ENCODE measurements at places on chromosomes 4 and X.

DNA sequence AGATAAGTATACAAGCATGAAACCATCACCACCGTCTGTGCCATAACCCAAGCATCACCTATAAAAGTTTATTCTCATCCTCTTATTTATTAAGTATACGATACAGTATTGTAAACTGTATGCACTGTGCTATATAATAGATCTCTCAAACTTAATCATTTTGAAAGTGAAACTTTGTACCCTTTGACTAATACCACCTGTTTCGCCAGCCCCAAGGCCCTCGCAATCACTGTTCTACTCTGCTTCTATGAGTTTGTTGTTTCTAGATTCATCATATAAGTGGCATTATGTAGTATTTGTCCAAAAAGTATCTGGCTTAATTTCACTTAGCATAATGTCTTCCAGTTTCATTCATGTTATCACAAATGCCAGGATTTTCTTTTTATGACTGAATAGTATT, 72.1 kb upstream of the DOCK11 start:
- no peak for DNase-seq

DNA sequence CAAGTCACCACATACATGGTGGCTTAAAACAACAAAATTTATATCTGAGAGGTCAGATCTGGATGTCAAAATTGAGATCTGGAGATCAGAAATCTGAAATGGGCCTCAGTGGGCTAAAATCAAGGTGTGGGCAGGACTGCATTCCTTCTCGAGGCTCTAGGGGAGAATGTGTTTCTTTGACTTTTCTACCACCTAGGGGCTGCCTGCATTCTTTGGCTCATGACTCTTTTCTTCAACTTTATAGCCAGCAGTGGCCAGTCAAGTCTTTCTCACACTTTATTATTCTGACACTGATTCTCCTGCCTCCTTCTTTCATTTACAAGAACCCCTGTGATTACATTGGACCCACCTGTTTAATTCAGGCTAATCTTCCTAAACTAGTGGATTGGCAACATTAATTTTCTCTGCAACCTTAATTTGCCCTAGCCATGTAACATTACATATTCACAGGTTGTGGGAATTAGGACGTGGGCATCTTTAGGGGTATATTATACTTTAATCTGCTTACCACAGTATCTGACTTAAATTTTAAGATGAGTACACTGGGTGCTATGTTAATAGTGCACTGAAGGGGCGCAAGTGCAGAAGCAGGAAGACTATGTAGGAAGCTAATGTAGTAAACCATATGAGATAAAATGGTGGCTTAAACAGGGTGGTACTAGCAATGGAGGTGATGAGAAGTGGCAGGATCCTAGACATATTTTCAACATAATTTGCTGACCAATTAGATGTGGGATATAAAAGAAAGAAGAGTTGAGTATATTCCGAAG, 188.0 kb downstream of the SLC4A4 start:
- DNase-seq = no peak

DNA sequence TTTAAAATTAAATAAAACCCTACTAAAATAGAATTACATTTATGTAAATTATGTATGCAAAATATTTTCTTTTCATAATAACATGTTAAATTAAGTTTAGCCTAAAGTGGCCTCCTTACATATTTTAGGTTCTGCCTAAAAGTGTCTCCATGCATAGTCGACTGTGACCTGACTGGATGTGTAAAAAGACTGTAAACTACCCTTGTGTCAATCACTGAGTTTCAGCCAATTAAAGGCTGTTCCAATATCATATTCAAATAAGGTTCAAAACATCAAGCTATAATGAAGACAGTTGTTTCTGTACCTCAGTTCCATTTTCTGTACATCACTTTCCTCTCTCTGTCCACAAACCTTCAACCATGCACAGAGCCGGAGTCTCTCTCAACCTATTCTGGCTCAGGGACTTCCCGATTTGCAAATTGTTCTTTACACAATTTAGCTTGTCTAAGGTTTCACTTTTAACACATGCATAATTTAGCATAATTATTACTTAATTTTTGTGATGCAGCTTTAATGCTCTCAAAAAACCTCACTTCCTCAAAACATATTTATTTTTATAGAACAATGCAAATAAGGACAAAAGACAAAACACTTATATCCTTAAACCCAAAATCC, 60.1 kb downstream of the SH3RF1 start:
- no peak for DNase-seq

DNA sequence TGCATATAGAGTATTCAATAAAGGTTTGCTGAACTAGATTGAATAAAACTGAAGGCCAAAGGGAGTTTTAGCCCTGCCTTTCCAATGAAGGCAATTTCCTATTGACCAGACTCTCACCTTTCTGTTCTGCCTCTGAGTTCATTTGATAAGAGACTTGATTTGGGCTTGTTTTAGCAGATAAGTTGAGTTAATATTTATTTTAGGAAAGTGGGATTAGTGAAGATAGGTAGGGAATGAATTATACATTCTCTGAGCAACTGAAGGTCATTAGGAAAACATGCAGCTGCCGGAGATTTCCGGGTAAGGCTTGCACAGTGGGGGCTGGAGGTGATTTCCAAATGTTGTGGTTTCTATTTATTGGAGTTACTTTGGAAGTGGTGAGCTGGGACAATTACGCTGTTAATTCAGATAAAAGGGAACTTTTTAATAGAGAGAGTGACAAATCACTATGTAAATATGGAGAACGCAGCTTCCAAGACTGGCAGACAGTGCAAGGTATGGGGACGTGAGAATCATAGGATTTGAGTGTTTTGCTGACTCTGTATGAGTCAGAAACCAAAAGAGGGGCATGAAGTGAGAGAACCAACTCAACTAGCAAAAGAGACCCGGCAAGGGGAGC, 553.6 kb upstream of the BOD1L1 start:
- DNase-seq = no peak

DNA sequence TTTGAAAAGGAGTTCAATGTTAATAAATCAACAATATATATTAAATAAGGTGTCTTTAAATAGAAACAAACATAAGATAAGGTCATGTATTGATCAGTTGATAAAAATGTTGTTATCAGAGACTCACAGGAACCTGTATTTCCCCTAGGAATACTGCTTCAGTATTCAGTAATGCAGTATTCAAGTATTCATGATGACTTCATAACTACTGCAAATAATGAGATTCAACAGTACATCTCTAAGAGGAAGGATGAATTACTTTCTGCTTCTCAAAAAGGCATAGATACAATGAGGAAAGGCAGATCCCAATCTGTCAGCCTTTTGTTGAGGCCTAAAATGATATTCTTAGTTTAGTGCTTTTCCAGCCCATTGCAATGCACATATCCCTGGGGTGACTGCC, 73.7 kb downstream of the MAGEB17 start:
- DNase-seq = no peak

DNA sequence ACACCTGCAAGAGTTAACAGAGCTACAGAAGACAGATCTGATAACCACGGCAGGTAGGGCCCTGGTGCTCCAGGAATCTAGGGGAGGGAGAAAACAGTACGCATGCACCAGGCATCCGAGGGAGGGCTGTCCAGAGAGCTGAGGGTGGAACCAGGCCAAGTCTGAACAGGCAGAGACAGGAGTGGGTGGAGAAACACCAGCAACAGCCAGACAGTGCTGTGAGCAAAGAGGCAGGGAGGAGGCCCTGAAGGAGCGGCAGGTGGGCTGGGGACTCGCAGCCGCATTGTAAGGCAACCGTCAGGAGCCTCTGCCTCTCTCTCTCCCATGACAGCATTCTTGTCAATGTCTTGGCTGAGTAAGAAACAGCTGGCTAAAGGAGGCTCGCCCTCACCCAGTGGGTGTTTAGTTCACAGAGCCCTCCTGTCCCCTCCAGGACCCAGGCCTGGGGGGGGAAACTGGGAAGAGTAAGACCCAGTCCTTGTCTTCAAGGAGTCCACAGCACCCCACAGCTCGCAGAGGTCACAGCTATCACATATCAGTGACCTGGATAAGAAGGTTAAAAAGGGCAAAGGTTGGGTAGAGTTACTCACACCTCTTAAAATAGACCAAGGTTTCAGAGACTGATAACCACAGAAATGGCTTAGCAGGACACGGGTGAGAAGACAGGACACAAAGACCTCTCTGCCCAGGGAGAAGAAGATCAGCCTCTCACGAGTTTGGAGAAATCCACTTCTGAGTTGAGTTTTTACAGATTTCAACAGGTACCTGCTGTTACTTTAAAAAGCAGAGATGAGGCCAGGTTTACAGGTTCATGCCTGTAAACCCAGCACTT, 10.5 kb downstream of the ACSL1 start:
- no peak for DNase-seq

DNA sequence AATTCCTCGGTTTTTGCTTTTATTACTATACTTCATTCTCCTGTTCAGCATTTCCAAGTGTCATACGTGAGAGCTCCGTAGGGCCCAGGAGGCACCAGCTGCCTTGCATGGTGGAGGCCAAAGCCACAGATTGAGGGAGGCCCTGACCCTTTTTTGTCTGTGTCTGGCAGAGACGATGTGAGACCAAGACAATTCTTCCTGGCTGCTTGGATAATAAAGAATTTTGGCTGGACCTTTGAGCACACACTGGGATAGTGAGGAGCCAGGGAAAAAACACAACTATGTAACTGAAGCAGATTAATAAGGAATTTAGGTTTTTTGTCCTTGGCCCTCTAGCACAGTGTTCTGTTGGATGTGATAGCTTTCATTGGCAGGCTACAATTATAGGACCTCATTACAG, 161.0 kb downstream of the CPXCR1 start:
- no peak for DNase-seq

DNA sequence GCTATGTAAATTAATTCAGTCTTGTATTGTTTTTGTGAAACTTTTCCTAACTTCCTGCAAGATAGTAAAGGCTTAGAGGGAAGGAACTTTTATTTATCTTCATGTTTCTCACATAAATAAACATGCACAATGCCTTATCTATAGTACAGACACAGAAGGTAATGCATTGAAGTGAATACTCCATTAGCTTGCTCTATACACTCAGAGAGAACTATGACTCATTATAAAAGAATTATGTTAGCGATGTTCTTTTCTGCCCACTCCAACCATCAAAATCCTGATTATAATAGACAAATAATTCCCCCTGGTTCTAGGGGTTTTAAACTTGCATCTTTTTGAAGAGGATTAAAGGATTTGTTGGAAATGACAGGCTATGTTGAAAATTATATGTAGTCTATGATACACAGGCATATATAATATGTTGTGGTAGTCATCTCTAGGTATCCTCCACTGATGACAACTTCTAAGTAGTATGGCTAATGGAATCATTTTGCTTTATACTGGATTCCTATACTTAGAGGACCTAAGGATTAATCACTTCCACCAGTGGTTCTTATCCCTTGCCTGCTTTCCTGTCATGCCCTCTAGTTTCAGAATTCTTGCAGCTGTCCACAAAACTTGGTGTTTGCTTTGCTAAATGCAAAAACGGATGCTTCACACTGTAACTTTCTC, 115.7 kb downstream of the NDST4 start:
- DNase-seq = no peak

DNA sequence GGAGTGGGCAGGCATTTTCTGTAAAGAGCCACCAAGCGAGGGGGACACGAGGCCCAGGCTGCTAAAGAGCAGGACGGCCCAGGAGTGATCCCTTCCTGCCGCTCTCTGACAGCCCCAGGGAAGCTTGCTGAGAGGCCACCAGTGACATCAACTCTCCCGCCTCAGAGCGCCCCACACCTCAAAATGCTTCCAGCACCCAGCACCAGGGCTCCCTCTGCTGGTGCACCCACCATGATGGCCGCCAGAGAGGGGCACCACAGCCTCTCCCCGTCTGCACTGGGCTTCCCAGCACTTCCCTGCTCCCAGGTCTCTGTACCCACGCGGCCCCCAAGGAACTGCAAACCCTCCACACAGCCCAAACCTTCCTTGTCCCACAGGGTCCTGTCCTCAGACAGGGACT, 40.4 kb downstream of the GAK start:
- DNase-seq = no peak

DNA sequence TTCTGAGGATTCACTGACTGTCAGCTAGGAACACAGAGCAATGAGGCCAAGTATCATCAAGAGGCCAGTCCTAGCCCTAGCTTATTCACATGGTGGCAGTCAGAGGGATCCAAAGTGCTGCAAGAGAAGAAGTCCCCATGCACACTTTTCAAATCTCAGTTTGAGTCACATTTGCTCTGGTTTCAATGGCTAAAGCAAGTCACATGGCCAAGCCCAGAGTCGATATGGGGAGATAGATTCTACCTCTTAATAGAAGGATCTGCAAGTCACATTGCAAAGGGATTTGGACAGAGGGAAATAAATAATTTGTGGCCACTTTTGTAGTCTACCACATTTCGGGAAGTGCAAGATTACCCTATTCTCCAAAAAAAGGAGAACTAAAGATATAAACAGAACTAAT, 3.7 kb upstream of the LCORL start:
- DNase-seq = no peak

GRCh38 chr4:144674711-144675110, 28.8 kb downstream of the HHIP start:
- no peak for DNase-seq

GRCh38 chrX:13774696-13775095, 40.1 kb downstream of the OFD1 start:
- no peak for DNase-seq

DNA sequence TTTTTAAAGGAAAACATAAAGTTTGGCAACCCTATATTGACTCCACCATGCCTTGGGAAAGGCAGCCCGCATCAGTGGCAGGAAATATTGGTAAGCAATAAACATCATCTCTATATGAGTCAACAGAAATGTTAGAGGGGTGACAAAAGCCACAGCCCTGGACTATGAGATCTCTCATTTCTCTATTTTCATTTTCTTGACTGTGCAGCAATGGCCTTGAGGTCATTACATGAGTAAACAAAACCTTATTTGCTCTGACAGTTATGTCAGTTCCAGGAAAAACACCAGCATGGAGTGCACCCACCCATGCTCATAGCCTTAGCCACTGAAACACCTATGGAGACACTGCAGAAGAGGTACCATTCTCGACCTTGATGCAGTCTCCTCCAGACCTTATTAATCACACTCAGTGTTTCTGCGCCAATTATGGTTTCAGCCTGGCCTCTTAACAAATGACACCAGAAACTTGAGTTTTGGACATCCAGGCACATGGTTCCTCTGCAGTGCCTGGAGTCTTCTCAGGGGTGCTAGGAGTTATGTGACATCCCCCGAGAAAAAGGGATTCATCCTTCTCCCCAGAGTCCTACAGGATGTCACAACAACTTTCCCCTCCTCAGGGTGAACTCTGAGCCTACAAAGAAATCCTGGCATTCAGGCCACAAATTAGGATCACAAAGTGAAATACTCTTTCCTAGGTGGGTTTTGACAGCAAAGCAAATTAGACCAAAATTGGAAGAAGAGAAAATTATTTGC, 16.0 kb upstream of the HPGD start:
- no peak for DNase-seq

GRCh38 chr4:148093065-148093464, 349.1 kb downstream of the NR3C2 start:
- no peak for DNase-seq

GRCh38 chrX:24561121-24561520, 86.0 kb downstream of the PCYT1B start:
- no peak for DNase-seq

GRCh38 chr4:41504167-41504818, 33.7 kb upstream of the LIMCH1 start:
- no peak for DNase-seq

- DNase-seq = no peak
Observed at GRCh38 chr4:86720508-86721068, 126.5 kb downstream of the PTPN13 start.

Measured in brain pericyte (primary cell).